Effector CD8-positive, alpha-beta T cell (primary cell): ENCODE measurements at places on chromosomes 12 and 14.

DNA sequence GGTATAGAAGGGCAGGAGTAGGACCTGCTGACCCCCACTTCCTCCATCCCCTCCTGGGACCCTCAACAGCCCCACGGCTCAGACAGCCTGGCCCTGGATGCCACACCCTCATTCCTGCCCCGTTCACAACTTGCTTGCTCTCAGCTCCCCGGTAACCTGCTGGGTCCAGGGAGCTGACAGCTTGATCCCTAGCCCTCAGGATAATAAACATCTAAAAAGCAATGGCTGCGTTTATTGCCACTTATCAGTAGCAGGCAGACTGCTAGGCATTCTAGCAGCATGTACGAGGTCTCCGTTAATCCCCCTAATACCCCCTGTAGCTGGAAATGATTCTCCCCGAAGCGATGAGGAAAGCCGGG, 24.3 kb upstream of the RPLP0 start:
- DNase-seq: no peak

DNA sequence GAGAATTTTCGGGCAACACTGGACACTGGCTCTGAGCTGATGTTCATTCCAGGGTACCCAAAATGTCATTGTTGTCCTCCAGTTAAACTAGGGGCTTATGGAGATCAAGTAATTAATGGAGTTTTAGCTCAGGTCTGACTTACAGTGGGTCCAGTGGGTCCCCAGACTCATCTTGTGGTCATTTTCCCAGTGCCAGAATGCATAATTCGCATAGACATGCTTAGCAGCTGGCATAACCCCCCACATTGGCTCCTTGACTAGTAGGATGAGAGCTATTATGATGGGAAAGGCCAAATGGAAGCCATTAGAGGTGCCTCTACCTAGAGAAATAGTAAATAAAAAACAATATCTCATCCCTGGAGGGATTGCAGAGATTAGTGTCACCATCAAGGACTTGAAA, 818.9 kb downstream of the TMTC2 start:
- DNase-seq: no peak

DNA sequence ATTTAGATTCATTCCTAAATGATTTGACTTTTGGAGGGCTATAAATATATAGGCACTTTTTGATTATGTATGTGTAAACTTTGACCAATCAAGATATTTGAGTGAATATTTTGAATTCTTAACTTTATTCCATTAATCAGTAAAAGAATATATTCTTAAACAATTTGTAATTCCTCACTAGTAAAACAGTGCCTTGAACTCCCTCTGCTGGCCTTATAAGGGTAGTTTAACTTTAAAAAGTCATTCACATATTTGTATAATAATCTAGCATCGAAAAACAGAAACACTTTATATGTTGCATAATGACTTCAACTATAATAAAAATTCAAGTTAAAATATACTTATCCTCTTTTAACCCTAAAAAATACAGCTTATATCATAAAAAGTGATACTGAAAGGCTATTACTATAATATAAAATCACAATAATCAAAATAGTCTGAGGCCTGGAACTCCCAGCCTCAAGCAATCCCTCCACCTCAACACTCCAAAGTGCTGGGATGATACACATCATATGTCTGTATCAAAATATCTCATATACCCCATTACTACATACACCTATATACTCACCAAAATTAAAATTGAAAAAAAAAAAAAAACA, 31.2 kb downstream of the CCDC59 start:
- no peak for DNase-seq

GRCh38 chr12:65826353-65827171, 2.3 kb downstream of the HMGA2 start:
- no peak for DNase-seq

DNA sequence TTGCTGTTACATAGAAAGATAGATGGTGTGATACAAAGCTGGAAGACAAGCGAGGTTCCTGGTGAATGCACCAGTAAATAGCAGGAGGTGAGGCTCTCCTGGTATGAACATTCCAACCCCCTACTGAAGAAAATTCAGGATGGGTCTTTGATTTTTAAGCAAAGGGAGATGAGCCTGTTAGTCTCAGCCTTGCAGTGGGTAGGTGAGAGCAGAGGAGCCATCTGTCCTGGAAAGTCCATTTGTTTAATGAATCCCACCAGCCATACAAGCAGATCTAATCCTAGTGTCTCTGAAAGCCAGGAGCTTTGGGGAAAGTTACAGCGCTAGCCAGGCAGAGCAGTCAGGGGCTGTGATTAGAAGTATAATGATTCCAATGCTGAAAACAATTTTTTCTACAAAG, 234.8 kb upstream of the FOXN3 start:
- no peak for DNase-seq

- no peak for DNase-seq
Measured at GRCh38 chr12:64080319-64081007, 141.6 kb downstream of the KICS2 start.

- no peak for DNase-seq
Measured at GRCh38 chr14:34619471-34619870, 10.5 kb downstream of the SNX6 start.

- DNase-seq: no peak
Measured at GRCh38 chr12:1536817-1537216, 57.6 kb downstream of the FBXL14 start.

GRCh38 chr12:15192720-15193119, 28.5 kb downstream of the RERG start:
- no peak for DNase-seq

- no peak for DNase-seq
Measured at GRCh38 chr12:88062474-88062873, 33.3 kb upstream of the C12orf50 start.

GRCh38 chr14:68315081-68315480, 477.8 kb downstream of the ZFP36L1 start:
- no peak for DNase-seq

- DNase-seq: no peak
Measured at GRCh38 chr12:106281804-106282203, 20.7 kb upstream of the TCP11L2 start.

DNA sequence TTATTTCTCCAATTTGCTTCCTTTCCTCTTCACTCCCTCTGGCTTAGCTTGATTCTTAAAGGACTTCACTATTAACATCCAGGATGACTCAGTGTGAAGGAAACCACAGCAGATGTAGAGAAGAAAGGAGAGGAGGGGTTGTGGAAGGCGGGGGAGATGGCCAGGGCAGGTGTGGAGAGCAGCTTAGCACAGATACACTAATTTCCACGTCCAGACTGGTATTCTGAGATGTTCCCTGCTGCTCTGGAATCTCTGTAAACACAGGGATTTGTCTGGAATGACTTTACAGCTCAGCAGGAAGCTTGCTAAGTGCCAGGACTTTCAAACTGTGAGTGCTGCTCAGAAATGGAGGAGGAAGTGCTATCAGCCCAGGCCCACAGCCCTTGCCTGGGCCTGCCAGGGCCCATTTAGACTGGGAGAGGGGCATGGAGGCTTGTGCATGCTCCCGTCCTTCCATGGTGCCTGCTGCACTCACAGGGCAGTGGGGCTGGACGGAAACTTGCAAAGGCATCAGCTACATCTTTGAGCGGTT, 202.5 kb upstream of the DDHD1 start:
- no peak for DNase-seq

DNA sequence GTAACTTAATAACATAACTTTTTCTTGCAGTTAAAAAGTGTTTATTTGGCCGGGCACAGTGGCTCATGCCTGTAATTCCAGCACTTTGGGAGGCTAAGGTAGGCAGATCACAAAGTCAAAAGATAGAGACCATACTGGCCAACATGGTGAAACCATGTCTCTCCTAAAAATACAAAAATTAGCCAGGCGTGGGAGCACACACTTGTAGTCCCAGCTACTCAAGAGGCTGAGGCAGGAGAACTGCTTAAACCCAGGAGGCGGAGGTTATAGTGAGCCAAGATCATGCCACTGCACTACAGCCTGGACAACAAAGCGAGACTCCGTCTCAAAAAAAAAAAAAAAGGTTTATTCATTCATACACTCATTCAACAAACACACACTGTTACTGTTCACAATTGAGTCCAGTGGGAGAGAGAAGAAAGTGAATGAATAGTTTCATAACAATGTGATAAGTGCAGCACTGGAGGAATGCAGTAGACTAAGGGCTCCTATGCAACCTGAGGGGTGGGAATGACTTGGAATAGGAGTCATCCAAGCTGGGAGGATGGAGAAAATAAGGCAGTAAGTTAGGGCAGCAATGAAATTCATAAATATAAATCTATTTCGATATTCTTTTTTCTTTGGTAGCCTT, 19.8 kb downstream of the DAD1 start:
- DNase-seq: no peak

DNA sequence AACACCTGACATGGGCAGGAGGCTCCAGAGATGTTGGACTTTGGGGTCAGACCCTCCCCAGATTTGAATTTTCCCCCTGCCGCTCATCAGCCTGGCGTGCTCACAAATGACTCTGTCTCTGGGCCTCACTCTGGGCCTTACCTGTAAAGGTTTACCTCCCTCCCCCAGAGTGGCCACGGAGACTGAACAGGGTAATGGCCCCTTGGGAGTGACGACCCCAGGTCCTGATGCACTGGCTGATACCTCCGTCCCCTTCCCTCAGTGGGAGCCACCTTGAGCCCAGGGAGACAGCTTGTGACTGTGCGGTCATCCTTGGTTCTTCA, 7.0 kb downstream of the SLC25A29 start:
- DNase-seq: no peak

GRCh38 chr12:122150127-122150681, 23.8 kb downstream of the IL31 start:
- DNase-seq: no peak

DNA sequence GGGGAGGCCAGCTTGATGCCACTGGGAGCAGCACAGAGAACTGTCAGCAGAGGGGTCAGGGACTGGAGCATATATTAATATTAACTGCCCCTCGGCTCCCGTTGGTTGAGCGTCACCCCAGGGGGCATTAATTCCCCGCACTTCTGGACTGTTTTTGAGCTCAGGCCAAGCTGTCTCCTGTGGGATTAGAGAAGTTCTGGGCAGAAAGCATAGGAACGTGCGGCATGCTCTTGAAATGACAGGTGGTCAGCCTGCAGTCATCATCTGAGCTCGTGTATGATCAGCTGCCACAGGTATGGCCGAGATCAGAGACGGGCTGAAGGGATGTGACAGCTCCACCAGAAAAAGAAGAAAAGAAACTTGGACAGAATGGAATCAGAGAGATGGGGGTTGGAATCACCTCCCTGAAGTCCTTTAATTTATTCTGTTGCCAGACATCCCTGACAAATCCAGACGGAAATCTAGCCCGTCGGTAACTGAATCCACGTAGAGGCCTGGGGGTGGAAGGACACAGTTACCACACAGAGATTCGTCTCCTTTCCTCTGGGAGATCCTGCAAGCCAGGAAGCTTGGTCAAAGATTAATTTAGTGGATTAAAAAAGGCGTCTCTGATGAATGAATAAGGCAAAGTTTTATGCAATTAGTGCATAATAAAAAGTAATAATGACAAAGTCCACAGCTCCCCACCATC, 23.6 kb downstream of the NR1H4 start:
- DNase-seq: no peak

- no peak for DNase-seq
Measured at GRCh38 chr14:50676814-50677516, 8.9 kb upstream of the SAV1 start.

GRCh38 chr12:122503147-122503751, 2.5 kb upstream of the ZCCHC8 start:
- DNase-seq: no peak

- DNase-seq: no peak
Measured at GRCh38 chr12:101110866-101111265, 99.2 kb downstream of the SLC5A8 start.

- no peak for DNase-seq
Measured at GRCh38 chr14:96090441-96091148, 51.4 kb downstream of the C14orf132 start.

- DNase-seq: no peak
Measured at GRCh38 chr12:66648033-66648735, 30.7 kb downstream of the GRIP1 start.

- DNase-seq: no peak
Measured at GRCh38 chr12:709455-710020, 42.8 kb upstream of the WNK1 start.

DNA sequence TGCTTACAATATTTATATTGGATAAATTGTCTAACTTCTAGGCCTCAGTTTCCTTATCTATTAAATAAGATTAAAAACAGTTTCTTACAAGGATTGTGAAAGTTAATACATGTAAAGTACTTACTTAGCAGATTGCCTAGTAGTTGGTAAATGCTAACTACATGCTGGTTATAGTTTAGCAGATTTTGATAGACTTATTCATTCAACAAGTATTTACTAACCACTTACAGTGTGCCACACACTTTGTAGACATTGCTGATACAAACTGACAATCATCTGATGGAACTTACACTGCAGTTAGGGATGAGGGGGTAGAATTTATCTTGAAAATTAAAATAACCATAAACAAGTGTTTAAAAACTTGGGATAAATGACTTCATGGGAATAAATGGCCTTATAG, 50.4 kb downstream of the ARID2 start:
- no peak for DNase-seq

- DNase-seq: no peak
Measured at GRCh38 chr12:68497702-68498101, 113.0 kb upstream of the RAP1B start.
